CD4-positive, alpha-beta T cell treated with Interleukin-17A for 1 hour (primary cell): ENCODE measurements at places on chromosomes 7 and 10.

DNA sequence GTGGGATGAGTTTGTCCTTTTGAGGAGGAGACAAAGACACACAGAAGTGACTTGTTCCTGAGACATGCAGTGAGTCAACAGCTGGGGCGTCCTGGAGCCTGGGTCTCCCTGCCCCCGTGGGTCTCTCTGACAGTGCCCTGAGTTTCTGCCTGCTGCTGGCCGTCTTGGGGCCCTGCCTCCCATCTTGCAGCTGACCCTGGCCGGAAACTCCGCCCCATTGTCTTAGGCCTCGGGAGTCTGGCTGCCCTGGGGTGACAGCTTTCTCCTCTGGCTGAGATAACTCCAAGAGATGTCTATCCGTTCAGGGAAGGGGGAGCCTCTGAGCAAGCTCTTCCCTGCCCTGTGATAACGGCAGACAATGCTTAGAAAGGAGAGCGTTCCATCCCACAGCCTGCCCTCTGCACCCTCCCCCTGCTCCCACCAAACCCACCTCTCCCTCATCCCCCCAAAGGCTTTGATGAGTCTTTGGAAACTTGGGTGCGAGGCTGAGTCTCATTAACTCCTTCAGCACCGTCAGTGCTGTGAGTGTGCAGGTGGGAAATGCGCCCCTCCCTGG is 69.5 kb upstream of the PODXL start:
- DNase-seq = no peak

DNA sequence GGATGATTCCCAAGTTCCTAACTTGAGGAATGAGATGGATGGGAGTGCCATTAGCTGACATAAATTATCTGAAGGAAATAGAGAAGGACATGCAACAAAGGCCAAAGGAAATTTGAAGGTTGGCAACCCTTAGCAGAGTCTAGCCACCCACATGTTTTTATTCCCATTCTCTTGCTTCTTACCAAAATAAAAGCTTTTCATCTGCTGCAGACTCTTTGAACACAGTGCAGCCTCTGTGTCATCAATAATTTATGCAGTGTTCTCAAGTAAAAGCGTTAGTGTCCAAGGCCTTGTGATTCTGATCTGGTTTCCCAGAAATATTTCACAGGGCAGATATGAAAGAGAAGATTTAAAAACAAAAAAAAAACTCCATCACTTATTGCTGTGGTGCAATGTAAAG is 98.5 kb downstream of the ST7 start:
- DNase-seq = no peak

DNA sequence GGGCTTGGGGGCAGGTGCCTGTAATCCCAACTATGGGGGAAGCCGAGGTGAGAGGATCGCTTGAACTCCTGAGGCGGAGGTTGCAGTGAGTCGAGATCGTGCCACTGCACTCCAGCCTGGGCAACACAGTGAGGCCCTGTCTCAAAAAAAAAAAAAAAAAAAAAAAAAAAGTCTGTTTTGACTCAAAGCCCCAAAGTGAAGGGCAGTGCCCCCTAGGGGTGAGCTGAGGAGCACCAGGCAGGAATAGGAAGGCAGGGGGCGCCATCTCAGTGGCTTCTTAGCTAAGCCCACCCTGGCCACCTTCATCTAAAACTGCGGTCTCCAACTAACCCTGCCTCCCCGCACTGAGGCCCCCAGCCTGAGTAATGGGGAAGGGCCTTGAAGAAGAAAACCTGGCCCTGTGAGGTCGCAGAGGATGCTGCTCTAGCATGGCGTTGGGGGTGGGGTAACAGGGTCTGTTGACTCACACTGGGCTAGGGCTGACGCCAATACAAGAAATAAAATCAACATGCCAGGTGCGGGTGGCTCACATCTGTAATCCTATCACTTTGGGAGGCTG is 9.8 kb downstream of the PODXL start:
- DNase-seq = peak; percentile 47

DNA sequence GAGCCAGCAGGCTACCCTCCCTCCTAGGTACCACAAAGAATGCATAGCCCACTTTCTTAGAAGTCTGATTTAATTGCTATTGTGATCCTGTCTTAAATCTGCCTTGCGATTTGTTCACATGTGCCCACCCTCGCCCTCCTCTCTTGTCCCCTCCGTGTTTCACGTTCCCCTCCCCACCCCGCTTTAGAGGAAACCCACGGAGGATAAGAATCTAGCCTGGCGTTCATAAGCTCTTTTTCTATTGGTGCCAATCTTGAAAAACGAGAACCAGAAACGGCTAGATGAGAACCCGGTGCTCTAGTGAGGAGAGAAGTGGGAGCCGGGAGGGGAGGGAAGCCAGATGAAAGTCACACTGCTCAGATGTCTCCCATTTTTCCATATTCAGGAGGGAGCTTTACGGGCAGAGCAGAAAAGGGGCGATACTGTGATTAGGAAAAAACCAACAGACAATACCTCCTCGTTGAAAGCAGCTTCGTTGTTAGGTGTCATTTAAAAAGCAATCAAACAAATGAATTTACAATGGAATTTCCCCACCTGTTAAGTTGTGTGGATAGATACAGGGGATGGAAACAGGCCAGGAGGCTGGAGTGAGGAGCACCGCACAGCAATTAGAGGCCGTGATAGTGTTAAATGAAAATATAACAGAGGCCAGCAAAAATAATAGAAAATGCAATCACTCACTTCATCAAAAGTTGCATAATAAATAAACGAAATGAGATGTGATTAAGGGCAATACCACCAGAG is 272.1 kb downstream of the GATA3 start:
- DNase-seq = no peak

DNA sequence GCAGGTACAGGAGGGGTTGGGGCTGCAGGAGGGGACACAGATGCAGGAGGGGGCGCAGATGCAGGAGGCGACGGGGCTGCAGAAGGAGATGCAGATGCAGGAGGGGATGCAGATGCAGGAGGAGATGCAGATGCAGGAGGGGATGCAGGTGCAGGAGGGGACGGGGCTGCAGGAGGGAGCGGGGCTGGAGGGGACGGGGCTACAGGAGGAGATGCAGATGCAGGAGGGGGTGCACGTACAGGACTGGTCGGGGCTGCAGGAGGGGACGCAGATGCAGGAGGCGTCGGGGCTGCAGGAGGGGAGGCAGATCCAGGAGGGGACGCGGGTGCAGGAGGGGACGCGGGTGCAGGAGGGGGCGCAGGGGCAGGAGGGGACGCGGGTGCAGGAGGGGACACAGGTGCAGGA is 66.5 kb downstream of the VWA2 start:
- no peak for DNase-seq

DNA sequence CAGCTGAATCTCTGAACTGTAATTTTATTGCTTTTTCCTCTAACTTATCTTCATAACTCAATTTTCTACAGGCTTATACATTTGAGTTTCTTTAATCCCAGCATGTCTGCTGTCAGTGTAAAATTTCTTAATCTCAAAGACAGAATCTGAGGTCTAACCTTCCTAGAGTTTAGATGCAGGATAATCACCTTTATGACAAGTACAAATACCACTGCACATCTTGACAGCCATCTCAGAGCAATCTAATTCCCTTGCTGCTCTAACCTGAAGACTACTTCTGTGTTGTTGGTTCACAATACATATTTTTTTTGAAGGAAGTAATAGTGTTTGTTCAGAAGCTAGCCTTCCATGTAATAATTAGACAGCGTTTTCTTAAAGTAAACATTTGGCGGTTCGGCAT is 424.2 kb upstream of the ZWINT start:
- DNase-seq = no peak

GRCh38 chr7:3464900-3465622 is 164.0 kb downstream of the SDK1 start:
- DNase-seq = peak; percentile 6

DNA sequence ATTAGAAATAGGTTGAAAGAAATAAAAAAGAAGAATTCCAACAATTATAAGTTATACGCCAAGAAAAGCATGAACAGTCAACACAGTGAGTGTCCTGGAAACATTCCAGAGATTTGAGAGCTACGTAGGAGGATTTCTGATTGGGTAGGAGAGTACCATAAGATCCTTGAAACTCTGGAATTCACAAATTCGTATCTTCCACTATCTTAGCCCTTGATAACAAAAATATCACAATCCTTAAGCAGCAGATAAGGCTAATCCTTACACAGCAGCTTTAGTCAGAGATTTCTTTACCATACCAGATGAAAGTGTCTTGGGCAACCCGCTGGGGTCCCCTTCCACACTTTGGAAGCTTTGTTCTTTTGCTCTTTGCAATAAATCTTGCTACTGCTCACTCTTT is 8.2 kb downstream of the TPK1 start:
- DNase-seq = no peak

- no peak for DNase-seq
Measured at GRCh38 chr7:89336121-89336520, 540.6 kb upstream of the TEX47 start.

DNA sequence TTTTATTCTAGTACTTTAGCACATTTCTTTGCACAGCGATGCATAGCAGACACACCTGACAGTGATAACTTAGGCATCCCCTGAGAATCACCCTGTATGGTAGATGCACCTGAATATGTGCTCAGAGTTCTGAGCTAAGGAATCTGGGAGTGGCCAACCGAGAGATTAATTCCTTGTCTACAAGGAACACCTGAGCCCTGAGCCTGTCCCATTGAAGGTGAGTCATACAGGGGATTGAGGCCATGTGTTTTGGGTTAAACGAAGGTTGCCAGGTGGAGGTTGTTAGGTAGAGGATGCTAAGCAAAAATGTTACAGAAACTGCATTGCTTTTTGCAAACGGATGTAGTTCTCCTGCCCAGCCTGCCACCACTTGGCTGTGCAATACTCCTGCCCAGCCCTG is 128.9 kb downstream of the AMPH start:
- no peak for DNase-seq

- DNase-seq = no peak
Measured at GRCh38 chr10:84613336-84614021, 285.1 kb downstream of the CCSER2 start.

DNA sequence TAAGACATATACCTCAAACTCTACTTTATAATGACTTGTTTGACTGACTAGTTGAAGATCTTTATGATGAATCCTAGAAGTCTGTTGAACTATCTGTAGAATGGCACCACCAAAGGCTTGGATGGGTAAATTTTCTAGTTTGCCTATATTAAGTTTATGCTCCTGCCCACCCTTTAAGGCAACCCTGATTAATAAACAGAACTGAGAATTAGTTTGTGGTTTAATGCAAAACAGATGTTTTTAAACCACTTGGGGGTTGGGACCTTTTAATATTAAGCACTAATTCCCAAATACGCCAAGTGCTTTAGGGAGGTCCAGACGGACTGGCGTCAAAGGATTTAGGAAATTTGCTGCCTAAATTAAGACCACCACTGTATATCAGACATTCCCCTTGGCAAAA is 20.5 kb downstream of the SMNDC1 start:
- DNase-seq = no peak

DNA sequence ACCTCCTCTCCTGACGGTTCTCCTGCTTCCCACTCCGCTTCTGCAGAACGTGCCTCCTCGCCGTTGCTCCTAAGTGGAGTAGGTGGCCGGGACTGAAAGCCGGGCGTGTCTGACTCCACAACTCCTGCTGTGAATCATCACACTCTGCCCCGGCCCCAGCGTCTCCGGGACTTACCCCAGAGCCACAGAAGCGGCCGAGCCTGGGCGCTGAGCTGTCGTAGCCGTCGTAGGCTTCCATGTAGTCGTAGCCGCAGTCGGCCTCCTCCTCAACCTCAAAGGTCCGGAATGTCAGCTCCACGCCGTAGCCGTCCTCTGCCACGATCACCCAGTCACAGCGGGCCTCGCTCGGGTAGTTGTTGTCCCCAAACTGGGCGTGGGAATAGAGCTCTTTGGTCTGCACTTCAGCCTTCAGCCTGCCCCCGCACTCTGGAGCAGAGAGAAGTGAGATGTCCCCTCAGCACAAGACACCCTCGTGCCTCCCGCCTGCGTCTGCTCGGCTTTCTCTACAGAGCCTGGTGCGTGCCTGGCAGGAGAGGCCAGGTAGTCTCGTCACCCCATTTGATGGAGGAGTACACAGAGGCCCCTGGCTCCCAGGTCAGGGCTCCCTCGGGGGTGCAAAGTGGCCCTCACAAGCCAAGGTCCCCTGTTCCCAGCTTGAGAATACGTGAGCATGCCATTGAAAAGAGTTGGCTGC is 11.2 kb upstream of the OPALIN start:
- DNase-seq = no peak

GRCh38 chr7:27224983-27225934 is 17.3 kb upstream of the EVX1 start:
- no peak for DNase-seq

DNA sequence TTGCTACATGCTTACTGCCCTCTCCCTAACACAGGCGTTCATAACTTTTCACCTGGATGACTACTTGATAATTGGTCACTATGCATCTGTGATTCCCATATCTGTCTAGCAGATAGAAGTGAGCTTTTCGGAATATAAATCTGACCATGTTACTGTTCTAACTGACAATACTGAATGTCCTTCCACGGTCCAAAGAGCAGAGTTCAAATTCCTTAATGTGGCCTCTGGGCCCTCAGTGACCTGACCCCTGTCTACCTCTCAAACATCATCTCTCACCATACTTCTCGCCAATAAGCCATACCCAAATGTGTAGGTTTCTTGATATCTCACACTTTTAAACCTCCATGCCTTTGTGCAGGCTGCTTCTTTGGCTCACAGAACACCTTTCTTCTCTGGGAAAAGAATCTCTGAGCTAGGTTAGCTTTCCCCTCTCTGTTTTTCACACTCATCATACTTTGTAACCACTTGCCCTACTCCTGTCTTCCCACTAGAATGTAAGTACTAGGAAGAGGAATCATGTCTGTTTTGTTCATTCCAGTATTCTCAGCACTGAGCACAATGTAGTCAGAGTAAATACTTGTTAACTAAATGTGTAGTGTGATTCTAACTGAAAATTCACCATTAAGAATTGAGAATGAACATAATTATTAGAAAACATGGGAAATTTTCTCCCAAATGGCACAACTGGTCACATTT is 39.2 kb upstream of the LRRC17 start:
- DNase-seq = no peak

GRCh38 chr10:3045471-3046209 is 21.7 kb upstream of the PFKP start:
- DNase-seq = no peak

DNA sequence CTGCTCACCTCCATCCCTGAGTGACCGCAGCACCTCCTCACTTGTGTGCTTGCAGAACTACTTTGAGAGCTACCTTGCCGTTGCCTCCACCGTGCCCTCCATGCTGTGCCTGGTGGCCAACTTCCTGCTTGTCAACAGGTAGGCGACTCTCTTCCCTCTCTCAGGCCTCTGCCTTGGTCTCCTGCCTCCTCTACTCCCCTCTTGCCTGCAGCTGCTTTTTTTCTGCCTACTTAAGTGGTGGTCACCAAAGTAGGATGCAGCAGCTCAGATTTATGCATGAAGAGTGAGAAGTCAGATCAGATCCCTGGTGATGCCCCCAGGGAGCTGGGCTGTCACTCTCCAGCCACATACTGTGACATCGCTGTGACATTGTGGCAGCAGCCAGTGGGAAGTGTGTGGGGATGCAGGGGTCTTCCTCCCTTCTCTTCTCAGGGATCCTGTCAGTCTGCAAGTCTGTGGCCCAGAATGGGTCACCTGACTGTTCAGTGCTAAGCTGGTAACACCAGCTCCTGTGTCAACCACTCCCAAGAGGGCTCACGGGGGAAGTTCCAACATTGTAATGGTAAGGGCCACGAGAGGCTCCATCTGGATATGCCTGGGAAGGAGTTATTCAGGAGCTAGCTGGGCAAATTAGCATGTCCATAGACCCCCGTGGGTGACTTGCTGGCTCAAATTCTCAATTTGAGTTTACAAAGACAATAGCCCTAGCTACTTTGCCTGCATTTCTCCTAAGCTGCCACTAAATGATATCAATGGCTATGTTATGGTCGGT is 25.3 kb downstream of the SLC29A3 start:
- DNase-seq = no peak
